Liver (tissue), 10 donors: ENCODE measurements at places on chromosomes 6 and 20. TPM values are rescaled to one million over a fixed set of nuclear protein-coding genes. Genes with fewer than 3 reads are reported as not detected.

GRCh38 chr20:57901526-57901925 lies 191.7 kb upstream of the PMEPA1 start:
- no peak for DNase-seq

GRCh38 chr20:42110301-42110700 lies 492.1 kb upstream of the CHD6 start:
- no peak for DNase-seq

GRCh38 chr6:158793432-158793831 lies 25.7 kb downstream of the EZR start:
- no peak for DNase-seq

DNA sequence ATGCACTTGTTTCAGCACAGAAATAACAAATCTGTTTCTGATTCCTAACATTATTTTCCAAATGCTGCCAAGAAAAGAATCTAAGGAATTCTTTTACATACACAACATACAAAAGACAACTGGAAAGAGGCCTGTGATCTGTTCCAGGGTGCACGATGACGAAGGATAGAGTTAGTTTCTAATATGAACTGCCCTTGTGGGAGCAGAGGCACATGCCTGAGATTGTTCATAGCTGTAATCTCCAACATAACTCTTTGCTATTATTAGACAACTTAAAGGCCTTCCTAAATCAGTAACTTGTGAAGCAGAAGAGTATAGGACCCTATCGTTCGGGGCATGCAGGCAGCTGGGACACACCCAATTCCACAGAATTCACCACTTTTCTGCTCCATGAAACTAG lies 41.2 kb upstream of the NHSL1 start:
- no peak for DNase-seq

GRCh38 chr6:40770794-40771193 lies 183.6 kb upstream of the LRFN2 start:
- DNase-seq: no peak

GRCh38 chr6:2578767-2579166 lies 172.0 kb downstream of the MYLK4 start:
- DNase-seq: no peak

DNA sequence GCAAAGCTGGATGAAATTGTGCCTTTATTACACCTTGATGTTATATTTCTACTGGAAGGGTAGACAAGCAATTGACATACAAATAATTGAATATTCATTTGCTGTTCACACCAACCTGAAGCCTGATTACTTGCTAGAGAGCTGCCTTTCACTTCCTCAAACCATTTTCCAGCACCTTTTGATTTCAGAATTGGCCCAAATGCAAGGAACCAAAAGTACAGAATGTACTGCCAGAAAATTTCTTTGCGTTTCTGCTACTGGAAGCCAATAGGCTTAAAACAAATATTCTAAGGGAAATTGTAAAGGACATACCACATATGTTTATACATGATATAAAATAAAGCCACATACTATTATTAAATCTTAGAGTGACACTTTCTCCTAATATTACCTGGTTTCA lies 94.5 kb downstream of the RFPL4B start:
- DNase-seq: no peak

GRCh38 chr6:390914-391558 lies 516 bp upstream of the IRF4 start:
- no peak for DNase-seq

DNA sequence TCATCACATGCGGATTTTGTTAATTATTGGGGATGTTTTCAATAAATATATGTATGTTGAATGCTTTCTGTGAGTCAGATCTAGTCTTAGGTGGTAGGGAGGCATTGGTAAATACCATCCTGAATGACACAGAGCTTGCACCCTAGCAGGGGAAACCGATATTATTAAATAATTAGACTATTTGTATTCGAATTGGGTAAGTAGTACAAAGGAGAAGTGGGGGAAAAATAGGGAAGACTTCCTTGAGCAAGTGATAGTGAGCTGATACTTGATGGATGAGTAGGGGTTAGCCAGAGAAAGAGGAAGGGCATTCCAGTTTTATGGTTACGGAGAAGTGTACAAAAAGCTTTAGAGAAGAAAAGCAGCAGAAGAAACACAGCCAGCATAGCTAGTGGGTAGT lies 1.5 kb downstream of the RIOK1 start:
- DNase-seq: no peak

The SLC35D3 gene
- polyA plus RNA-seq: not detected

GRCh38 chr6:100726666-100727065 lies 154.5 kb downstream of the ASCC3 start:
- no peak for DNase-seq

- DNase-seq: no peak
Observed at GRCh38 chr6:68639211-68639610, 4.1 kb downstream of the ADGRB3 start.

DNA sequence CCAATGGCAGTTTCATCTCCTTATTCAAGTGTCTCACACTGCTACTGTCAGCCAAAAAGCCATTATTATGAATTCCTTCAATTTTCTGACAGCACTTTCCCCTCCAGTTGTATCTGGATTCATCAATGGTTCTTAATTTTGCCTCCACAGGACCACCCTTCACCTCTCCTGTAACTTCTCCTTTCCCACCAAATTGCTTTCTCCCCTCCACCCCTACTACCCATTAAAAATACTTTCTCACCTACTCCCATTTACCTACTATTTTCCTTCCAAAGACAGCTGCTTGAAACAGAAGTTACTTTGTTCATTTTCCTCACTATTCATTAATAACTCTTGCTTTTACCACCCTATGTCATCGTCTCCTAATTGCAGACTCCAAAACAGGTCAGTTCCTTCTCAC lies 29.8 kb downstream of the DEK start:
- no peak for DNase-seq

DNA sequence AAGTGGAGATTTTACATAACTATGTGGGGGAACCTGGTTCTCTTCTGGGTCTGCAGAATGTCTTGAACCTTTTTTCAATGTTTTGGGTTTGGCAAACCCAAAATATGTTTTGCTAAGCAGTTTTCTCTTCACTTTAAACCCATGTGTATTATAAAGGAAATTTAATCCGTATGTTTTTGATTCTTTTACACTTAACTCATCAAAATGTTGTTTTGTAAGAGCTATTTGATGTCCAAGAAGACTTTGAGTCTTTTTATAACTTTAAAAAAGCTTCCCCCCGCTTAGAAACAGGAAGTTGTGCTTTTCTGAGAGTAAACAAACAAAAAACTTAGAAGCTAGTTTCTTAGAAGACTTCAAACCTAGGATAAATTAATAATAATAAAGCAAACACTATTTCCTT lies 81.9 kb upstream of the CEP162 start:
- DNase-seq: no peak

The PDE7B gene
- polyA plus RNA-seq: 1.0 TPM

DNA sequence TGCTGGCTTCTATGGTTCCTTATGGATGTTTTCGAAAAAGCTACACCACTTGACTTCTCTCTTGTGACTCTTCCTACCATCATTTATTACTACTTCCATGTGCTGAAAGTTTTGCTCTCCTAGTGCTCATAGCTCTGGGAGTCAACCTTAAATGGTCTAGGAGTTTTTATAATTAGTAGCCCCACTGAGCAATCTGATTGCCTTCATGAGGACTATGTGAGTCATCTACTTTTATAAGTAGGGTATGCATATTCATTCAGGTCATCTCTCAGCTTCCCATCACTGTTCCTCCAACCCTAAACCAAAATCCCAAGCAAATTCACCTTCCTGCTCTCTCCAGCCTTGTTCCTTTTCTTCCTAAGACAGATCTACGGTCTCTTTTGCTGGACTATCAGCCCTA lies 17.4 kb upstream of the FAXC start:
- no peak for DNase-seq

GRCh38 chr20:61886721-61887595 lies 178.7 kb downstream of the TAF4 start:
- no peak for DNase-seq

- DNase-seq: no peak
Observed at GRCh38 chr6:34795836-34796425, 4.0 kb downstream of the BLTP3A start.

DNA sequence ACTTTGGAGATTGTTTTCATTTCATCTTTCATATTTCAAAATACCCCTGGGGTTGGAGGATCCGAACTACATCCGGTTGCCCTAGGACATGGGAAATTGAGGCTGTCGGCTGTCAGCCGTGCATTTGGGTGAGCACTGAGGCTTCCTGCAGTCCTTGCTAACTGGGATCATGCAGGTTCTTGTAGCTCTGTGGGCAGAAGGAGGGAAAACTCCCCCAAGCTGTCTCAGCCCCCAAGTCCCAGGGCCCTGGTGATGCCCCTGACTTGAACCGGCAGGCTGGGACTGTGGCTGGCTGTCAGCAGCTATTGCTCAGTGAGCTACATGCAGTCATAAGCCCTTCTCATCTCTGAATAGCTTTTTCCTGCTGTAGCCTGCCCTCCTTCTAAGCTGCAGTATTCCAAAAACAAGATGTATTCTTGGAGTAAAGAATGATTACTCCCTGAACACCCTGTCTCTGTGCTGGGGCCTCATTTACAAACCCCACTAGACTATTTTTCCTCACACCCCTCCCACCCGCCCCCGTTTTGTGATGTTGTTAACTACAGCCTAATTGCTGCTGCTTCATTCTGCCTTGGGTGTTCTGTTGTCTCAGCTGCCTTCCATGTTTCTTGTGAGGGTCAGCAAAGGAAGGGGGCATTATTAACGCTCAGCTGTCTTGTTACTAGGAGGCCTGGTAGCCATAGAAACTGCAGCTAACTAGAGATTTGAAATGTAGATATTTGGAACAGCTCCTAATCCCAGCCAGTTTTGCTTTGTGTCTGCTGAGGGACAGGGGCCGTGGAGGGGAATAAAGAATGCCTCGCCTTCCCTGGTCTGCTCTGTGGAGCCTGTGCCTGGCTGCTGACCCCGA lies 18.1 kb downstream of the MTRES1 start:
- no peak for DNase-seq

The WASF1 gene
- 3.3 TPM for polyA plus RNA-seq

DNA sequence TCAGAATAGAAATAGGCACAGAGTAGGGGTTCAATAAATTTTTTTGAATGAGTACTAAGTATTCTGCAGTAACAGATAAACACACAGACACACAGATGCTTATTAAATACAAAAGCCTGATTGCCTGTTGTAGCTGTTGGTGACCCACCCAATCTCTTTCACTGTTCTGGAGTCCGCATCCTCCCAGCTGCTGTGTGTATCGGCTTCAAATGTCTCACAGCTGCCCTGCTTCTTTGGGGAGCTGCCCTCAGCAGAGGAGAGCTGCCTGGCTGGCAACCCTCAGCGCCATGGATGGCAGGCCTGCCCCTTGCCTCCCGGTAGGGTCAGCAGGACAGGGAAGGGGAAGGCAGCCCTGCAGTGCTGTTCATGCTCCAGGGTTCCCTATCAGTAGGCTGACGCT lies 85.9 kb upstream of the PRND start:
- no peak for DNase-seq

DNA sequence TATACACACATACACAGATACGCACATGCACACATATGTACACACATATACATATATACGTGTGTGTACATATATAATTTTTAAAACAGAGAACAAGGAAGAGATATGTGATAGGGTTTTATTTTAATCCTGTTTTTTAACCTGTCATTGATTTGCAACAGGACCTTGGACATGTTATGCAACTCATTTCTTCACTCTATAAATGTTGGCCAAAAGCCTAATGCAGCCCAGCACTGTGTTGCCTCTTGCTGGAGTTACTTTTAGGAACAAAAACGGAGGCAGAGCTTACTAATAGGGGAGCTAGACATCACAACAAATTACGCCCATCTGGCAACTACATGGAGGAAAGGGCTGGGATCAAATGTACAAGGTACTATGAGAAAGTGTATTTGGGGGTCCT lies 179.9 kb upstream of the TAB2 start:
- no peak for DNase-seq

The EBF4 gene
- 2.6 TPM for polyA plus RNA-seq

The RPP21 gene
- 22.2 TPM for polyA plus RNA-seq

The WDR46 gene
- 23.0 TPM for polyA plus RNA-seq

DNA sequence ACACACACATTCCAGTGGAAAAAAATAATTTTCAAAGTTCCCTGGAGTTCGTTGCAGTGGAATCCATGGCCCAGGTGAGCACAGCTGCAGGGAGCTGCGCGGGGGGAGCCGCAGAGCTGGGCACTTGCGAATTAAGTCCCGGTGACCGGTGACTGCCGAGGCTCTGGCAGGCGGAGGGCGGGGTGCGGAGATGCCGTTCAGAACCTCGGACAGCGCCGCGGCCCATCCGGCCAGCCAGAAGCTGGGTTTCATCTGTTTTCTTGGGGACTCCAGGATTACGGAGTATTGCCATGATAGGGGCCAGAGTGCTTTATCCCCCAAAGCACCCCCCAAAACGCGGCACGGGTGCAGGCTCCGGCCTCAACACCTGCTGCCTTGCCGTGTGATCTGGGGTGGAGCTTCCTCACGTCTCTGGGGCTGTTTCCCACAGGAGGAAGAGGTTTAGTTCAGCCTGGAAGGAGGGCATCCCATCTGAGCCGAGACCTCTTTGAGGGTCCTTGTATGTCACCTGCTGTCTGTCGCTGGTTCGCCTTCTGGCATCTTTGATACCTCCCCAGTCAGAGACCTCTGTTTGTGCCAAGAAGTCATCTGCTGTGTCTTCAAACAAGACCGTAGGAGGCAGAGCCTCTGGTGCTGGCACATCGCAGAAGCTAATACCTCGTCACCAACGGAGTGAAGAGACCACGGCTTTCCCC lies 99.4 kb downstream of the YTHDF1 start:
- no peak for DNase-seq

- no peak for DNase-seq
Observed at GRCh38 chr6:110352563-110353262, 5.4 kb downstream of the METTL24 start.

GRCh38 chr20:62366370-62367135 lies 559 bp downstream of the LAMA5 start:
- no peak for DNase-seq

The DEFB110 gene
- not detected for polyA plus RNA-seq

The ADTRP gene
- polyA plus RNA-seq: 0.21 TPM

The C4B gene
- polyA plus RNA-seq: 3,560 TPM

DNA sequence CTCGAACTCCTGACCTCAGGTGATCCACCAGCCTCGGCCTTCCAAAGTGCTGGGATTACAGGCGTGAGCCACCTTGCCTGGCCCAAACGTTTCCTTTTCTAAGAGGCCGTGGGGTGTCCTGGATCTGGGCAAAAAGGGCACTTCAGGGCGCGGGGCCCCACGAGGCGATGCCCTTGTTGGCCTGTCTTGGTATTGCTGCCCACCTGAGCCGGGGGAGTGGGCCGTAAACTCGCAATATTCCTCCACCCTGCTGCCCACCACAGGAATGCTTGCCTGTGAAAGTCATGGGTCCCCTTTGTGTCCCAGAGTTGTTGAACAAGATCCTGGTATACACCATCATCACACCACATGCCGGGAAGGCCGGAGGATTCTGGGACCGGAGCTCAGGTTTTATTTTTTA lies 49.0 kb downstream of the SSR1 start:
- DNase-seq: no peak

The TBXT gene
- not detected for polyA plus RNA-seq

GRCh38 chr6:43510827-43511163 lies 649 bp upstream of the LRRC73 start:
- DNase-seq: no peak

GRCh38 chr20:36467076-36467999 lies 74.0 kb upstream of the MYL9 start:
- DNase-seq: no peak
